Adrenal gland (tissue), 19 donors: ENCODE measurements at places on chromosomes 13 and 19. TPM values are rescaled to one million over a fixed set of nuclear protein-coding genes. Genes with fewer than 3 reads are reported as not detected.
A peak's percentile ranks its signal among the peaks of the same experiment; 100 is the strongest.

GRCh38 chr13:69373747-69374425 lies 733.7 kb upstream of the ATXN8OS start:
- H3K36me3 ChIP-seq: no peaks in the 10 kb centered on the region
- no peaks in the 10 kb centered on the region for H3K4me1 ChIP-seq
- H3K27ac ChIP-seq: no peak overlapping the region
- no peak for DNase-seq

GRCh38 chr19:17625980-17626379 lies 62.2 kb downstream of the UNC13A start:
- H3K4me1 ChIP-seq: no peaks in the 10 kb centered on the region
- H3K4me3 ChIP-seq: no peak overlapping the region

DNA sequence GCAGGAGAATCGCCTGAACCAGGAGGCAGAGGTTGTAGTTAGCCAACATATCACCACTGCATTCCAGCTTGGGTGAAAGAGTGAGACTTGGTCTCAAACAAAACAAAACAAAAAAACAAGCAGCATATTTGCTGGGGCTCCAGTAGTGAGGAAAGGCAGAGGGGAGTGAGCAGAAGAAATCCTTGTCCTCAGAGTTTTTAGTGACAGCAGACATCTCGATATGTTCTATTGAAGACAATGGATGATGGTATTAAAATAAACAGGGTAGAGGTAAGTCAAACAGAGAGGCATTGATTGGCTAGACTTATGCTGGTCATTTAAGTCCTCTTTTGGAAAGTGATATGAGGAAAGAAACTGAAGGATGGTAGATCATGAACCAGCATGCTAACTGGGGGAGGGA lies 19.0 kb downstream of the NLRP7 start:
- no peak for DNase-seq
- no peak overlapping the region for H3K4me3 ChIP-seq
- no peak overlapping the region for H3K27ac ChIP-seq

GRCh38 chr13:44243198-44243857 lies 130.3 kb upstream of the SERP2 start:
- H3K27me3 ChIP-seq: no peaks in the 10 kb centered on the region
- H3K36me3 ChIP-seq: no peaks in the 10 kb centered on the region
- H3K27ac ChIP-seq: no peak overlapping the region
- DNase-seq: peak; percentile 85
- no peak overlapping the region for H3K4me3 ChIP-seq

GRCh38 chr13:47306991-47307390 lies 410.1 kb upstream of the HTR2A start:
- no peak for DNase-seq
- H3K4me3 ChIP-seq: no peak overlapping the region
- H3K27me3 ChIP-seq: no peaks in the 10 kb centered on the region
- no peaks in the 10 kb centered on the region for H3K36me3 ChIP-seq
- H3K27ac ChIP-seq: no peak overlapping the region

GRCh38 chr13:106052200-106052767 lies 483.2 kb downstream of the EFNB2 start:
- H3K36me3 ChIP-seq: no peaks in the 10 kb centered on the region
- no peak overlapping the region for H3K27ac ChIP-seq
- H3K4me3 ChIP-seq: no peak overlapping the region

- H3K36me3 ChIP-seq: no peaks in the 10 kb centered on the region
- peaks cover 32% of the 10 kb centered on the region for H3K4me1 ChIP-seq
Observed at GRCh38 chr13:98493042-98493712, 83.7 kb downstream of the STK24 start.

DNA sequence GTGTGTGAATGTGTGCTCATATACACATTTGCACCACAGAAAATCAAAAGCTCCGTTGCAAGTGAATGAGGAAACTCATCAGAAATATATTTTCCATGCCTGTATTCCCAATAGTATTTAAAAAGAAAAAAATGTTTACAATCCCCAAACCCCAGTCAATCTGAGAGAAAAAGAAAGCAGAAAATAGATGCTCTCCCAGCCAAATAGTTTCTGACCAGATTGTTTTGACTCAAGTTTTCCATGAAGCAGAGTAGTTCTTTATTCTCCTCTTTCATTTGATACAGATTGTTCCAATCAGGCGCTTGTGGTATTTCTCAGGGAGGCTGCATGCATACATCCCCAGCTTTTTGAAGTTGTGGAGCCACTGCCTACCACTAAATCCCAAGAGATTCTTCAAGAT lies 110.6 kb downstream of the STARD13 start:
- H3K27ac ChIP-seq: no peak overlapping the region
- H3K36me3 ChIP-seq: no peaks in the 10 kb centered on the region
- no peaks in the 10 kb centered on the region for H3K27me3 ChIP-seq
- H3K4me1 ChIP-seq: peaks cover 33% of the 10 kb centered on the region
- no peak overlapping the region for H3K4me3 ChIP-seq

DNA sequence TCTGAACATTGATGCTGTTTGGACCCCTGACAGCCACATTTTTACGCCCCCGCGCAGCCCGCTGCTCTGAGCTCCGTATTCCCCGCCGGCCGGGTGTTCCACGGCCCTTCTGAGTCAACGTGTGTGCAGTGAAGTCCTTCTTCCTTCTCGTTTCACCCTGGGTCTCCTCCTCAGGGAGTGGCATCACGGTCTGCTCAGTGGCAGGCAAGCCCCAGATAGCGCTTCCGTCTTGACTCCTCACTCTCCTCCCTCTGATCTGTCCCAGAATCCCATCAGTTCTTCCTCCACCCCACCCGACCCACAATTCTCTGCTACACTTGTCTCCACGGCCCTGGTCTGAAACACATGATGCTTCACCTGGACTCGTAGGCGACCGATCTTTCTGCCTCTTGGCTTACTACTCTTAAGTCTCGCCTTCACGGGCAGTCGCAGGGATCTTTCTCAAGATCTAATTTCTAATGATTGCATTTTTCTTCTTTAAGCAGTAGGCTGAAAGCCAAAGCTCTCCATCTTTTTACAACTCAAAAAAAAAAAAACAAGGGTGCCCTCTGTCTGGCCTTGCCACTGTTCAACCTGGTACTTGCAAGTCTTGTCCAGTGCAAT lies 33.9 kb downstream of the CCNE1 start:
- no peaks in the 10 kb centered on the region for H3K36me3 ChIP-seq
- no peaks in the 10 kb centered on the region for H3K27me3 ChIP-seq
- peak overlapping the region; percentile 81 for H3K4me3 ChIP-seq
- peak; percentile 68 for DNase-seq
- H3K4me1 ChIP-seq: peaks cover 13% of the 10 kb centered on the region

DNA sequence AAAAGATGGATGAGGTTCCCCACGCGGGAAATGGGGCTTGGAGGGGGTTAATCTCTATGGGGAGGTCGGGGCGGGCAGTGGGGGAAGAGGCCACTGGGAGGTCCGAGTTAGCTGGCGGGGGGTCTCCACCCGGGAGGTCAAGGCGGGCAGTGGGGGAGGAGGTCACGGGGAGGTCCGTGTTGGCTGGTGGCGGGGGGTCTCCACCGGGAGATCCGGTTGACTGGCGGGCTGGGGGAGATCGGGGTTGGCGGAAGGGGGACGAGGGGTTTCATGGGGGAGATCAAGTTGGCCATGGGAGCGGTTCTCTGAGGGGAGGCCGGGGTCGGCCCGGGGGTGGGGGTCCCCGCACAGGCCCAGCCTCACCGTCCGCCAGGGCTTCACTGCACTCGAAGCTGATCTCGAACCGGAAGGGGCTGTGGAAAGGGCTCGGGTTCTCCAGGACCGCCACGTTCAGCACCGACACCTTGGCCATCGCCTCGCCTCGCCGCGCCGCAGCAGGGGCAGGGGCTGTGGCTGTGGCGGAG lies 342 bp downstream of the ASF1B start:
- no peaks in the 10 kb centered on the region for H3K36me3 ChIP-seq
- no peaks in the 10 kb centered on the region for H3K27me3 ChIP-seq
- peak; percentile 43 for DNase-seq

- H3K4me1 ChIP-seq: peaks cover 25% of the 10 kb centered on the region
- H3K27me3 ChIP-seq: no peaks in the 10 kb centered on the region
- H3K36me3 ChIP-seq: no peaks in the 10 kb centered on the region
Observed at GRCh38 chr13:112587764-112588489, at the start of gene TUBGCP3. Gene TUBGCP3, minus strand, starts transcription at chr13:112588153. Its CDS starts 173 bp downstream, at chr13:112587980.

DNA sequence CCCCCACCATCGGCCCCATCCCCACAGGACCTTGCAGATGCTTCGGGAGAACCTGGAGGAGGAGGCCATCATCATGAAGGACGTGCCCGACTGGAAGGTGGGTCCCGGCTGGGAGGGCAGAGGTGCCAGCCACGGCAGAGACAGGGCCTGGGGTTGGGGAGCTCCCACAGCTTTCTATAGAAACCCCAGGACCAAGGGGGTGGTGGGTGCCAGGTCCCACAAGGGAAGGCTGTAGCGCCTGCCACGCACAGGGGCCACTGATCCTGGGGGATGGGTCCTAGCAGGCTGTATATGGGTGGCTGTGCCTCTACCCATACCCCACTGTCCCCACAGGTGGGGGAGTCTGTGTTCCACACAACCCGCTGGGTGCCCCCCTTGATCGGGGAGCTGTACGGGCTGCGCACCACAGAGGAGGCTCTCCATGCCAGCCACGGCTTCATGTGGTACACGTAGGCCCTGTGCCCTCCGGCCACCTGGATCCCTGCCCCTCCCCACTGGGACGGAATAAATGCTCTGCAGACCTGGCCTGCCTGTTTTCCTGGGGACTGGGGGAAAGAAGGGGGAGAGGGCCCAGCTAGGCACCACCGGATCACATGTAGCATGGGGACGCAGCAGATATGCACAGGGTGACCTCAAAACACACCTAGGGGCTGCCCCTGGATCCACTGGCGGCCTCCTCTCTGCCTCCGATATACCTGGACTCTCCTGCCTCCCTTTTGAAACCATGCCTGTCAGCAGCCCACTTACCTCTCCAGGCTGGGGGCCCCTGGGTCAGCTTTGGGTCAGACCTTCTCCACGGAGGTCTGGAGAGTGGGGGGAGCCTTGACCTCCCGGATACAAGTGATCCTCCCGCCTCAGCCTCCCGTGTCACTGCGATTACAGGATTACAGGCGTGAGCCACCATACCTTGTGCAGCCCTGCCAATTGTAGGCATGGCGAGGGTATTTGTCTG lies 761 bp upstream of the YJEFN3 start:
- no peak overlapping the region for H3K27ac ChIP-seq
- peaks cover 17% of the 10 kb centered on the region for H3K36me3 ChIP-seq
- DNase-seq: no peak
- no peaks in the 10 kb centered on the region for H3K4me1 ChIP-seq
- no peaks in the 10 kb centered on the region for H3K27me3 ChIP-seq
- no peak overlapping the region for H3K4me3 ChIP-seq

DNA sequence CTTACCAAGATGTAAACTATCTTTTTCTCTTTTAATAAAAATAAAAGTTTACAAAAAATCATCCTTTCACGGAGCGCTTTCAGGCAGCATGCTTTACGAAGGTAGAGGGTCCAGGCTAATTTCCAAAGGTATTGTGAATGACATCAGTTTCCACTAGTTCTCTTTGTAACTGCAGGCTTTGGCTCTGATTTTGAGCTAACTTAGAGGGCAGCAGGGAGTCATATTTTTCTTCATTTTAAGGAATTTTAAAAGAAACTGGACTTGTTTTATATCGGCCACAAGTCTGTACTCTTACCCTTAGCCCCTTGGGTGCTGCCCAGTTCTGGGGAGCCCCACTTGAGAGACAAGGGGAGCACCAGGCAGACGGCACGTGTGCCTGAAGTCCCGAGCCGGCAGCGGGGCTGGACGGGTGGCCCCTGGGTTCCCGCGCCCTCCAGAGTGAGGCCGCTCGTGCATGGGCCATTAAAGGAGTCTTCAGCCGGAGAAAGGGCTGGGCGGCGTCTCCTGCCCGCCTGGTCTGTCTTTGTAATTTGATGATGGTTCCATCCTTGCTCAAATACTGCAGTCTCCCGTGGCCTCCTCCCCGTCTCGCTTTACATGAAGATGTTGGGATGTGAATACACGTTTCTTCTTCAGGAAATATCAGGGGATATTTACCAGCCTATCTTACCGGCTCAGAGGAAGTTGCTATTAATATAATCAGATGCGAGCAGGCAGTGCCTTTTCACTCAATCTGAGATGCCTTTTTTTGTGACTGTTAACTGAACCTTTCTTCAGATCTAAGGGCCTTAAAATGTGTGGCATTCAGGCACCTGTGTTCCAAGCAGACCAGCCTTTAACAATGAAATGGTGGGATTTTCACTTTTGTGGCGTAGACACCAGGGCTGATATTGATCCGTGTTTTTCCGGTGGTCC lies 67.4 kb downstream of the GGACT start:
- H3K27me3 ChIP-seq: no peaks in the 10 kb centered on the region
- no peaks in the 10 kb centered on the region for H3K4me1 ChIP-seq
- no peaks in the 10 kb centered on the region for H3K36me3 ChIP-seq
- H3K4me3 ChIP-seq: no peak overlapping the region

GRCh38 chr13:29858667-29859066 lies 8.2 kb upstream of the UBL3 start:
- H3K27me3 ChIP-seq: peaks cover 3% of the 10 kb centered on the region
- H3K4me1 ChIP-seq: no peaks in the 10 kb centered on the region
- no peaks in the 10 kb centered on the region for H3K36me3 ChIP-seq
- H3K4me3 ChIP-seq: no peak overlapping the region
- no peak for DNase-seq

GRCh38 chr13:106276876-106277275 lies 258.6 kb downstream of the EFNB2 start:
- DNase-seq: no peak
- no peak overlapping the region for H3K27ac ChIP-seq
- no peaks in the 10 kb centered on the region for H3K36me3 ChIP-seq
- no peaks in the 10 kb centered on the region for H3K4me1 ChIP-seq

DNA sequence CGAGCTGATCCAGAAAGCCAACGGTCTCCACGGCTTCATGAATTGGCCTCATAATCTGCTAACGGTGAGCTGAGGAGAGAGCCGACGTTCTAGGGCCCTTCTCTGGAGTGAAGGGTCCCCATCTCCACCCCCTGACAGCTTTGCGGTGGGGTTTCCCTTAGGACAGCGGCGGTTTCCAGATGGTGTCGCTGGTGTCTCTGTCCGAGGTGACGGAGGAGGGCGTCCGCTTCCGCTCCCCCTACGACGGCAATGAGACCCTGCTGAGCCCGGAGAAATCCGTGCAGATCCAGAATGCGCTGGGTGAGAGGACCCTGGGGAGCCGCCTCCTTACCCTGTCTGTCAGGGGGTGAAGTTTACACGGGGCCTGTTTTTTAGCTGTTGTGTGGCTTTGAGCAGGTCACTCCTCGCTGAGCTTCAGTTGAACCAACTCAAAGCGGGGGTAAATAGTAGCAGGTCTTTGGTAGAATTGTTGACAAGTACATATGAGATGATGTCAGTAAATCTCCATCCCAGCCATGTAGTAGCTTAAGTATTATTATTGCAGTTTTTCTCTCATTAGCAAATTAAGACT lies 801 bp downstream of the QTRT1 start:
- DNase-seq: no peak
- no peak overlapping the region for H3K27ac ChIP-seq
- H3K36me3 ChIP-seq: peaks cover 4% of the 10 kb centered on the region

DNA sequence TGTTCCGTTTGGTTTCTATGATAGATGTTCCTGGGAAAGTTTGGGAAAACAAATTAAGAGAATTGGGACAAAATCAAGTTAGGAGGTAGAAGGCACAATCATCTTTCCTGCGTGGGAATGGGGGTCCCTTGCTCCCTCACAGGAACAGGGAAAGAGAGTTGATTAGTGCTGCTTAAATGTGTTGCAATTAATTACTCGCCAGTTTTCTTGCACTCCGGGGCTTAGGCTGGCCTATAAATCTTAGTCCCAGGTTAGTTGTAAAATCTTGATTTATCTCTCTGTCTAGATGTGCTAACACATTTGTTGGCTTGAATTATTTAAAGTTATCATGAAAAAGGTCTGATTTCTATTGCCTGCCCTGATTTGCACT lies 10.1 kb downstream of the B3GLCT start:
- no peaks in the 10 kb centered on the region for H3K4me1 ChIP-seq
- H3K4me3 ChIP-seq: no peak overlapping the region
- H3K27me3 ChIP-seq: no peaks in the 10 kb centered on the region
- no peak for DNase-seq
- H3K27ac ChIP-seq: no peak overlapping the region

The B3GNT3 gene
- not detected for polyA plus RNA-seq

The CYP4F2 gene
- polyA plus RNA-seq: not detected

The NXNL1 gene
- 2.6 TPM for polyA plus RNA-seq

The C13orf46 gene
- polyA plus RNA-seq: 0.15 TPM

The SYCN gene
- not detected for polyA plus RNA-seq

The NLRP4 gene
- polyA plus RNA-seq: not detected

The CYP2S1 gene
- 0.84 TPM for polyA plus RNA-seq
